ENCODE measurements at places on chromosomes 7 and 10.

DNA sequence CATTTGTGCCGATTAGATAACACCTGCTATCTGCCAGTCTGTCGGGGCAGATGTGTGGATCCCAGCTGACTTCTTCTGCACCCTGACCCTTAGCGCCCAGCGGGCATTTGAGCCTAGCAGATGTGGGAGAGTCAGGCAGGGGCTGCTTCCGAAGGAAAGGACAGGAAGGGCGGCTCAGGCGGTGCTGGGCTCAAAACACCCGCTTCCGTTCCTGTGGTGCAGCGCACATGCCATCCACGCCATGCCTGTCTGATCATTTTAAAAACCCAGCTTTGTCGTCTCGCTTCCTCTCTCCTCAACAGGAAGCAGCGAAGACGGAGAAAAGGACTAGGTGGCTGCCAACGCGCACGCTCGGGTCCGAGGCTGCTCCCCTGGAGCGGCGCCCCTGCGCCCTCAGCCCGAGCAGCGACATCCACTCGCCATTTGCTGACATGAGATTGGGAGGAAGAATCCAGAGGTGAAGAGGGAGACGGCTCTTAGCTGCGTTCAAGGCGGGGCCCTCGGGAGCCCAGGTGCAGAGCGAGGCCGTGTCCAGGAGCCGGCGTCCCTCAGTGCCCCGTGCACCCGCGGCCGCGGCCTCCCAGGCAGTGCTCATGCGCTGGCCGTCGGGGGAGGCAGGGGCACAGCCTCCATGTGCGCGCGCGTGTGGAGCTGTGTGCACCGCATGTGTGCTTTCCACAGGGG lies 5.9 kb upstream of the BHLHA15 start:
- DNase-seq = no peak

DNA sequence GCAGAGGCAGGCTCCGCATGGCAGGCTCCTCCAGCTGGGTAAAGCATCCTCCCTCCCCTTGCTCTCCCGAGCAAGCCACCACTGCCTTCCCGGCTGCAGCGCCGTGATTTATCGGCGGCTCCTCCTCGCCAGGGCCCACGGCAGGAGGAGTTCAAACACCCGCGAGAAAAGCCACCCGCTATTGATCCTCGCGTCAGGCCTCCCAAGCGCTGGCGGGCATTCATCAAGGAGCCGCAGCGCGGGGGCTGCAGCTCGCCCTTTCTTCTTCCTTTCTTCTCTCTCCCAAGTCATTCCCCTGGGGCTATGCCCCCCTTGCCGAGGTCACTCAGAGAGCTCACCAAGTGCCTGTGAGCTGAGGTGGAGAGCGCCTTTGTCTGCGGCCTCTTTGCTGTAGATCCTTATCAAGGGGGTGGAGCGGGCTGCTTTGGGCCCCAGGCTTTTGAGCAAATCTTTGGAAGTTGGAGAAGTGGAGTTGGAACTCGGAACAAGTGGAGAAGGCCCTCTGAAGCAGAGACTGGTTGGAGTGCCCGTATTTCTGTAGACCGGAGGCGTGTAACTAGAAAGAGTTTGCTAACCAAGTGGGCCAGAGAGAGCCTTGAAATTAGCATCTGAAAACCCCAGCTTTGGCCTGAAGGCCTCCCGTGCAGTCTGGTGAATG lies 107.2 kb upstream of the PPIF start:
- DNase-seq = no peak

DNA sequence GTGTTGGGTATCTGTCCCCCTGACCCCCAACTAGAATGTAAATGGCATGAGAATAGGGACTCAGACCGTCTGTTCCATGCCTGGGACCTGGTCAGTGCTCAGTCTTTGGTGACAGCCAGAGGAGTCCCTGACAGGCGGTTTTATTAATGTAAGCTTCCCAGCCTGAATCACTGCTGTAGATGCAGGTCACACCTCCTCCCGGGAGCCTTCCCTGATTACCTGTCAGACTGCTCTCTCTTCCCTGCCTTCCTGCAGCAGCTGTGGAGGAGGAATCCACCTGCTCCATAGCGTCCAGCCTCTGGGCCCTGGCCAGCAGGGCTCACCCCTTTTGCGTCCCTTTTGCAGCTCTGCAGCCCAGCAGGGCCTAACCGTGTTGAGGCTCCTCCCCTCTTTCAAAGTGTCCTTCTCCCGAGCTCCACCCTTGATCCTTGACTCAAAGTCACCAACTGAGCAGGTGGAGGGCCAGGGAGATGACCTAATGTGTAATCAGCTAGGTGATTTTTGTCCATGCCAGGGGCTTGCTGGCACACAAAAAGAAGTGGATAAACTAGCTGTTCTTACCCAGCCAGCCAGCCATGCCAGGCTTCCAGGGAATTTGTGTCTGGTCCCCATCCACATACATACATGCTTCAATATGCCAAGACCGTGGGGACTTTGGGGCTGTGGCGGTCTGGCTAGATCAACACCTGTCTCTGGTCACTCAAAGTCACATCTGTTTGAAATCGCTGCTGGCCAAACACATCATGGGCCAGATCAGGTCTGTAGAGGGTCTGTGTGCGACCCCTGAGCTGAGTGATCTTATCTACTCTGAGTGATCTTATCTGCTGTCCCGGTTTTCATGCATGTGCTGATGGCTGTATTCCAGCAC lies 195.1 kb downstream of the CCDC3 start:
- no peak for DNase-seq

GRCh38 chr10:112045938-112046337 lies 137.6 kb downstream of the GPAM start:
- peak; percentile 1 for DNase-seq

GRCh38 chr10:88415533-88416130 lies 167.5 kb downstream of the RNLS start:
- DNase-seq = no peak

- DNase-seq = no peak
Observed at GRCh38 chr7:72337390-72338167, 74.6 kb downstream of the CALN1 start.

- DNase-seq = no peak
Observed at GRCh38 chr7:131000873-131001272, 266.9 kb upstream of the KLF14 start.

DNA sequence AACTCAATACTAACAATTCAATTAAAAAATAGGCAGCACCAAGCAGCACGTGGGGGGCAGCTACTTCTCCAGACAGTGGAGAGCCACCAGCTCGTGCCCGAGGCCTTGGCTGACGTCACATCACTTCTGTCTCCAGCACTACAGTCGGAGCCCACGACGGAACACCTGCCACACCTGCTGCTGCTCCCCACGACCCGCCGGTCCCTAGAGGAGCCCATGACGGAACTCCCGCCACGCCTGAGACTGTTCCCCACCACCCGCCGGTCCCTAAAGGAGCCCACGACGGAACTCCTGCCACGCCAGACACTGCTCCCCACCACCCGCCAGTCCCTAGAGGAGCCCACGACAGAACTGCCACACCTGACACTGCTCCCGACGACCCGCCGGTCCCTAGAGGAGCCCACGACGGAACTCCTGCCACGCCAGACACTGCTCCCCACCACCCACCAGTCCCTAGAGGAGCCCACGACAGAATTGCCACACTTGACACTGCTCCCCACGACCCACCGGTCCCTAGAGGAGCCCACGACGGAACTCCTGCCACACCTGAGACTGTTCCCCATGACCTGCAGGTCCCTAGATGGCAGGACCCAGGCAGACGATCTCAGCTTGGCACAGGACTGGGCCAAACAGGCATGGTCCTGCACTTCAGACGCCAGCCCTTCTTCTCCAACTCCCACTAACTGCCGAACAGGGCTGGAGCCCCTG lies 258.0 kb downstream of the ELFN1 start:
- DNase-seq = no peak

Measured in fibroblast of skin of scalp (primary cell).